CD4-positive, alpha-beta T cell treated with Interleukin-12 subunit alpha and Interleukin-12 subunit beta, for 1 hour (primary cell): ENCODE measurements at places on chromosomes 3 and 15.

- no peak for DNase-seq
Measured at GRCh38 chr15:68585574-68586273, 6.9 kb downstream of the CORO2B start.

DNA sequence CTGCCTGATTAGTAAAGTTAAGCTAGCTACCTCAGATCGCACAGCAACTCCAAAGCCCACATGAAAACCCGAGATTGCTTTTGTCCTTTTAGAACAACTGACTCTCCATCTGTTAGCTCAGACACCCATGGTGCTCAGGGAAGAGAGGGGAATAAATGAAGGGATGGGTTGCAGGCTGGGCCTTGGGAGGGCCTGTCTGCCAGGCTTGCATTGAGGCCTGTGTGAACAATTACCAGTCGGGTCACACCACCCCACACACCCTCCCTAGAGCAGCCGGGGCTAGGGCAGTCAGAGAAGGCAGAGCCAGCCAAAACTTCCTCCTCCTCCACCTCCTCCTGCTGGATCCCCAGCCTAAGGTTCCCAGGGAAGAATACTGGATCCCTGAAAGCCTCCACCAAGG lies 8.8 kb upstream of the PRKAR2A start:
- no peak for DNase-seq

GRCh38 chr3:99365979-99366378 lies 272.4 kb upstream of the COL8A1 start:
- no peak for DNase-seq

GRCh38 chr3:123081718-123082369 lies 15.0 kb downstream of the PDIA5 start:
- no peak for DNase-seq

DNA sequence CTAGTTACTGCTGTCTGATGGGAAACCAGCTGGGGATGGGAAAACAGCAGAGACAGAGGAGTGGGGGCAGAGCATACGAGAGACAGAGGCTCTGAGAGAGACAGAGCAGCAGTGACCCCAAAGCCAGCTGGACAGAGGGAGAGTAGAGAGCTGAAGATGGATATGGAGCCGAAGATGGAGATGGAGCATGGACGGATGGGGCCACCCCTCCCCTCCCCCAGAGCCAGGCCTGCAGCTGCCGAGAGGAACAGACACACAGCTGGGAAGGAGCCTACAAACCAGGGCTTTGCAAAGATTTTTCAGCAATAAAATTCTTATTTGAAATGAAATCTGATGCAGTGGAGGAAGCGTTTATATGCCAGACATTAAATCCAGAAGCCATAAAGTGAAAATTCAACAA lies 167.6 kb upstream of the LINGO1 start:
- DNase-seq: no peak

- no peak for DNase-seq
Measured at GRCh38 chr3:159210336-159210735, 408.5 kb downstream of the MFSD1 start.

- DNase-seq: no peak
Measured at GRCh38 chr15:25733856-25734679, 129.1 kb downstream of the ATP10A start.

DNA sequence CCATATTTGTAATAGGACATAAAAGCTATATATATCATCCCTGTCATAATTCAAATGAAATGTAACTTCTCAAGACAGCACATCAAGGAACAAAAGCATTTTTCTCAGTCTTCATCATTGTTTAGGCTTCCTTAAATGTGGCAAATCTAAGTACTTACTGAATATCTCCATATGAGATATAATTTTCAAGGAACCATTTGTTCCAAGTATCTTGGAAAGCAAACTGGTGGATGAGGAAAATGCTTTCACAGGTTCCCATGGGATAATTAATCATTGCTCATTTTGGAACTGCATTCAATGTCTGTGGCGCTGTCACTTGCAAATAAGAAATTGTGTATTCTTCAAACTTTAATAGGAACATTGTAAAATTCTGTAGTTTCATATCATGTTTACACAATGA lies 52.6 kb upstream of the ZNF385D start:
- DNase-seq: no peak

- no peak for DNase-seq
Measured at GRCh38 chr15:92571824-92572223, 83.8 kb downstream of the FAM174B start.

DNA sequence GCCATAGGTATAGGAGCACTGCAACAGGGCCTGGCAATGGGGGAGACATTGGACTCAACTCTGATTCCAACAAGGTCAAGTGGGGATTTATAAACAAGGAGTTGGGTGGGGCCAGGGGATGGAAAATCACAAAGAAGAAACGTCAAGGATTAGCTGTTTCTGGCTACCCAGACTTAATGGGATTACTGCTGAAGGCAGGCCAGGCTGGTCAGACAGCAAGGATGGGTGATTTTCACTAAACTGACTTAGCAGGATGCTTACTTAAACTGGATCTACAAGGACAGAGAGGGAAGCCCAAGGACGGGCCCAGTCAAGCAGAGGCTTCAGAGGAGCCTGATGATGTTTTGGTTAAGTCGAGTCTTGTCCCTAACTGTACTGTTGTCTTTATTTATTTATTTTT lies 76.2 kb downstream of the USP13 start:
- DNase-seq: no peak

- DNase-seq: no peak
Measured at GRCh38 chr3:168168743-168169142, 73.0 kb upstream of the GOLIM4 start.

- no peak for DNase-seq
Measured at GRCh38 chr15:65286069-65286703, 497 bp downstream of the PARP16 start.

DNA sequence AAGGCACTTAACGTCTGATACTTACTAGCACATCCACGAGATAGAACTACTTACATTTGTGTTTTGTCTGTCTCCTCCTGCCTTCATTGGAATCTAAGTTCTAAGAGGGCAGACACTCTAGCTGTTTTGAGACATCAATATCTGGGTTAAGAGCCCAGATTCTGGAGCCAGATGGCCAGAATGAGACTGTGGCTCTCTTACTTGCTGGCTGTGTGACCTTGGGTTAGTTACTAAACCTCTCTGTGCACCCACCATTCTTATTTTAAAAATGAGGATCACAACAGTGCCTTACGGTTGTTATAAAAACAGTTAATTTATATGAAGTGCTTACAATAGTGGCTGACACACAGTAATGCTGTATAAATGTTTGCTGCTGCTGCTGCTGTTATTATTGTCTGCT lies 7.7 kb downstream of the STARD5 start:
- no peak for DNase-seq

GRCh38 chr15:67023517-67024313 lies 41.7 kb upstream of the SMAD3 start:
- DNase-seq: no peak

- DNase-seq: no peak
Measured at GRCh38 chr15:75076277-75076676, 52.9 kb downstream of the PPCDC start.
